Effector memory CD4-positive, alpha-beta T cell (primary cell): ENCODE measurements at places on chromosomes 1 and 21.

GRCh38 chr1:227777646-227778045, 37.8 kb upstream of the PRSS38 start:
- no peaks in the 10 kb centered on the region for H3K27me3 ChIP-seq
- DNase-seq, result no peak
- peaks cover 6% of the 10 kb centered on the region for H3K36me3 ChIP-seq
- H3K4me1 ChIP-seq, result no peaks in the 10 kb centered on the region
- H3K4me3 ChIP-seq, result no peak overlapping the region

DNA sequence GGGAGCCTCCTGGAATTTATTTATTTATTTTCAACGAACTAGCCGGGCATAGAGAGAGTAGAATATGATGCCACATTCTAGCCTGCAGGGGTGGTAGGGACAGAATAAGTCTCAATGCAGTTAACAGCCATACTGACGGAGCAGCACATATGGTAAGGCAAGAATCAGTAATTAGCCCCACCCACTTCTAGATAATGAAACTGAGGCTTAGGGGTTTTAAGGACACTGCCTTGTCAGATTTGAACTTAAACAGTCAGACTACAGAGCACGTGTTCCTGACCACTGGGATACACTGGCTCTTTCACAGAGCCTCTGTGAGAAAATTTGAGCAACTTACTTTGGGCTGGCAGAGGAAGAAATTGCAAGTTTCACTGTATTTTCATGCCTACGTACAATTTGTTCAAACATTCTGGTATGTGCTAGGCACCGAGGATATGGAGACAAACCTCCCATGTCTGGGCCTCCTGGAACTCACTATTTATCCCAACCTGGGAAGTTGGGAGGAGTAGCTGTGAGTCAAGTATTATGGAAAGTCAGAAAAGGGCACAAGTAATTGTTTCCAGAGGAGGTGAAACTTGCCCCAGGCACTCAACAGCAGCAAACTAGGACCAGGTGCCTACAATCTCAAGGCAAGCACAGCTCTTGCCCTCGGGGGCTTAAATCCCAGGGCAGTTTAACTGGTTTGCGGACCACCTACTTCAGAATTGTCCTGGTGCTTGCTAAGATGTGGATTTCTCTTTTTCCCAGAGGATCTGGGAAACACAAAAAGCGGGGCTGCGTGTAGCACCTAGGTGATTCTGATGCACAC, 1.6 kb upstream of the CLIC4 start:
- no peaks in the 10 kb centered on the region for H3K27me3 ChIP-seq
- DNase-seq, result no peak
- no peak overlapping the region for H3K4me3 ChIP-seq

GRCh38 chr1:112386024-112386723, 9.8 kb upstream of the CTTNBP2NL start:
- no peak overlapping the region for H3K27ac ChIP-seq
- H3K4me3 ChIP-seq, result no peak overlapping the region
- H3K27me3 ChIP-seq, result no peaks in the 10 kb centered on the region

DNA sequence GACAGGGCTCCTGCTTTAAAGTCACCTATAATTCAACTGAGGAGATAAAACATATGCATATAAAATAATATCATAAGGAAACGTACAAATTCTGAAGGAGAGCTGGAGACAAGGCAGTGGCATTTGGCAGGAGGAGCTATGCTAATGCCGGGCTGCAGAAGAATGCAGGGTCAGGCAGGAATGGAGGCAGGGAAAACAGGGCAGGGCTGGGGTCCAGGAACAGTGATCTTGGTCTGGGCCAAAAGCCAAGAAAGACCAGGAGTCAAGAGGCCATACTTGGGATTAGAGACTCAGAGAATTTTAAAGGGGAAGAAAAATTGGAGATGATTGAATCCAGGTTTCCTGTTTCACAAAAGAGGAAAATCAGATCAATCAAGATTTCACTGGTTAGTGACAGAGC, 20.0 kb upstream of the BRDT start:
- no peak overlapping the region for H3K4me3 ChIP-seq

DNA sequence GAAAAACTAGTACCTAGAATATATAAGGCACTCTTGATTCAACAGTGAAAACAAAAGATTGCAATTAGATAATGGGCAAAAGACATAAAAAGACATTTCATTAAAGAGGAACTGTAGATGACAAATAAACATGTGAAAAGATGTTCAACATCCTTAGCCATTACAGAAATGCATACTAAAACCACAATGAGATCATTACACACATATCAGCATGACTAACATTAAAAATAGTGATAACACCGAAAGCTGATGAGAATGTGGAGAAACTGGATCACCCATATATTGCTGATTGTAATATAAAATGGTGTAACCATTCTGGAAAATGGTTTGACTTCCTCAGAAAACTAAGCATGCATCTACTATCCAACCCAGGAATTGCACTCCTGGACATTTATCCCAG, 340.3 kb downstream of the SEC16B start:
- no peaks in the 10 kb centered on the region for H3K36me3 ChIP-seq
- H3K4me1 ChIP-seq, result no peaks in the 10 kb centered on the region
- no peak overlapping the region for H3K27ac ChIP-seq
- no peak overlapping the region for H3K4me3 ChIP-seq
- no peaks in the 10 kb centered on the region for H3K27me3 ChIP-seq

DNA sequence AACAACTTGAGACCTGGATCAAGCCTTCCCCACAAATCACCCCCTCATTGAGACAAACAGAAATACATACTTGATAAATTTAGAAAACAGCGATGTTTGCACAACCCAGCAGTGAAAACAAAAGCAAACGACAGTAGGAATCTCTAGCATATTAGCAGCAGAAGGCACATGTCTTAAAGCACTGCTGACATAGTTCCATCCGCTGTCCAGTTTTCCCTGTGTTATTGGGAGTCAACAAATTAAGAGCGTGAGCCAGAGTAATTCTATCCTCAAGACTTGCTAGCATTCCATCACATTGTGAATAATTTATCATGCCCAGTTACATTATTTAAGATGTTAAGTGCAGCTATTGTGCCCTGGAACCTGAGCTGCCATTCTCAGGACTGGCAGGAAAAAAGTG, 55.3 kb downstream of the IGSF5 start:
- DNase-seq, result no peak
- no peak overlapping the region for H3K4me3 ChIP-seq
- no peak overlapping the region for H3K27ac ChIP-seq
- H3K27me3 ChIP-seq, result no peaks in the 10 kb centered on the region
- H3K4me1 ChIP-seq, result no peaks in the 10 kb centered on the region

GRCh38 chr1:116827607-116828105, 73.4 kb downstream of the CD2 start:
- H3K4me3 ChIP-seq, result no peak overlapping the region
- no peaks in the 10 kb centered on the region for H3K36me3 ChIP-seq
- H3K27me3 ChIP-seq, result no peaks in the 10 kb centered on the region
- H3K4me1 ChIP-seq, result peaks cover 7% of the 10 kb centered on the region

GRCh38 chr1:31679091-31679490, 24.7 kb downstream of the COL16A1 start:
- H3K36me3 ChIP-seq, result no peaks in the 10 kb centered on the region
- no peak overlapping the region for H3K4me3 ChIP-seq
- H3K27ac ChIP-seq, result no peak overlapping the region
- no peaks in the 10 kb centered on the region for H3K27me3 ChIP-seq
- no peak for DNase-seq

DNA sequence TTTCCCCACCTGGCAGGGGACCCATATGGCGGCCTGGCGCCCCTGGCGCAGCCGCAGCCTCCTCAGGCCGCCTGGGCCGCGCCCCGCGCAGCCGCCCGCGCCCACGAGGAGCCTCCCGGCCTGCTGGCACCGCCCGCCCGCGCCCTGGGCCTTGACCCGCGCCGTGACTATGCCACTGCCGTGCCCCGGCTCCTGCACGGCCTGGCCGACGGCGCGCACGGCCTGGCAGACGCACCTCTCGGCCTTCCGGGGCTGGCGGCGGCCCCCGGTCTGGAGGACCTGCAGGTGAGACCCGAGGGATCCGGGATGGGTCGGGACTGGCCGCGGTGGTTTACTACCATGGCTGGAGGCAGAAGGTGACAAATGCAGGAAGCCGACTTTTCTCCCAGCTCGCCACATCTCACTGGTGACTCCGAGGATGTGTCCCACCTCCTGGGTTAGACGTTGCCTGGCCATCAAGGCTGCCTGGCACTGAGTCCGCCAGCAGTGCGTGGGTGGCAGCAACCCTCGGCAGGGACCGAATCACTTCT, 1.1 kb downstream of the TFAP2E start:
- H3K27ac ChIP-seq, result no peak overlapping the region
- H3K27me3 ChIP-seq, result no peaks in the 10 kb centered on the region
- H3K4me3 ChIP-seq, result no peak overlapping the region
- H3K36me3 ChIP-seq, result no peaks in the 10 kb centered on the region

- no peak overlapping the region for H3K27ac ChIP-seq
- H3K4me3 ChIP-seq, result no peak overlapping the region
- no peaks in the 10 kb centered on the region for H3K27me3 ChIP-seq
- no peak for DNase-seq
Observed at GRCh38 chr1:227938276-227938675, 9.5 kb downstream of the WNT9A start.

DNA sequence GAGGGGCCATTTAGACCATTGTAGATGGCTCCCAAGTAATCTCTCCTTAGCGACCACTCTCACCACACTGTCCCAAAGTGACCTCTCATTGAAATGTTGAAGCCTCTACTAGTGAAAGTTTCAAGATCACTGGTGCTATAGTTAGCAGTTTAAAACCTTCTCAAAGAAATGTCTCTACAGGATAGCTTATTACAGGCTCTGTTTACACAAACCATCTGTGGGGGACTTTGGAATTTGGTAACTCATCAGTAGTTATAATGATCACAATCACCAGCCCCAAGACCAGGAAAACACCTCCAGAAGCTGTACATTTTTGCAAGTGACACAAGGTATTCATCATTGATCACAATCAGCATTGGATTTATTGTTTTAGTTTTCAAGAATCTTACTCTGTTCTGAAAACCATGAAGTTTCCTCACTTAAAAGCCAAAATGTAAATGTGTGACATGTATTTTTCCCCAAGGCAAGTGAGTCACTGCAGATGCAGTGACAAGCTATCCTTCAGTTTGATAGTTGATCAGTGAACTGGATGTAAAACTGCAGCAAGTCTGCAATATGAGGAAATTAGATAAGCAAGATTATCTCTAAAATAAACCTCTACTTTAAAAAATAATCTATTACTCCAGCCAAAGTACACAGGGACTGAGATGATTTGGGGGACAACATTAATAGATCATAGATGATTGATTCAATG, 41.9 kb downstream of the C21orf91 start:
- no peak overlapping the region for H3K4me3 ChIP-seq
- no peak for DNase-seq
- H3K4me1 ChIP-seq, result peaks cover 40% of the 10 kb centered on the region
- H3K27ac ChIP-seq, result no peak overlapping the region
- H3K27me3 ChIP-seq, result no peaks in the 10 kb centered on the region

DNA sequence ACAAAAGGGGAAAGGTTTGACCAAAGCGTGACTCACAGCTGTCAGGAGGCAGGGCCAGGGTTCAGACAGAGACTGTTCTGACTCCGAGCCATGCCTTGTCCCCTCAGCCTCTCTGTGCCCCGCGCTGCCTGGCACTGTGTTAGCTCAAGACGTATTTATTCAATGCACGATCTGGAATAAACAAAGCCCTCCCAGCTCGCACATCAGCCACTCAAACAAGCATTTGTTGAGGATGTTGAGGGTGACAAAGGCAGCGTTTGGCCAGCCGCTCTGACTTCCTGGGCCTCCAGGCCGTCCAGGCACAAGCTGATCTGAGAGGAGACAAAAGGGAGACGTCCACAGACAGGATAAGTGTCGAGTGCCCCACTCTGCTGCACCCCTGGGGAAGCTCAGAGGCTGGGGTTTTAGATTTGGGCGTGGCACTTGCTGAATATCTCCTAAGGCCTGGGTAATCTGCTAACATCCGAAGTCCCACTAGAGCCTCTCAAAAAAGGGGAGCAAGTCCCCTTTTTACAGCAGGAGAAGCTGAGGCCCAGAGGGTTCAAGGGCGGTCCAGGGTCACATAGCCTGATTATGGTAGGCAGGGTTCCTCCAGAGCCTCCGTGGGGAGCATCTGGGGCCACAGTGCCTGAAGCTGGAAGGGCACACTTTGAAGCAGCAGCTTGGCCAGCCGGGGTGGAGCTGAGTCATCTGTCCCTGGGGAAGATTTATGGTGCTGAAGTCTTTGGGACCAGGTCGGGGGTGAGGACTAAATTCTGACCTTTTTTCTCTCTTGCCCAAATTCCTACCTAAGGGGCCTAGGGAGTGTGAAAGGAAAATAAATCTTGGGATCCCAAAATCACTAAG, 95.9 kb downstream of the SPSB1 start:
- no peak for DNase-seq
- no peak overlapping the region for H3K4me3 ChIP-seq
- H3K36me3 ChIP-seq, result no peaks in the 10 kb centered on the region
- no peaks in the 10 kb centered on the region for H3K4me1 ChIP-seq
- H3K27ac ChIP-seq, result no peak overlapping the region
- no peaks in the 10 kb centered on the region for H3K27me3 ChIP-seq

- H3K36me3 ChIP-seq, result no peaks in the 10 kb centered on the region
- H3K4me3 ChIP-seq, result no peak overlapping the region
- no peaks in the 10 kb centered on the region for H3K4me1 ChIP-seq
- no peaks in the 10 kb centered on the region for H3K27me3 ChIP-seq
Observed at GRCh38 chr1:53273526-53273925, 35.2 kb upstream of the MAGOH start.

- DNase-seq, result no peak
- no peak overlapping the region for H3K4me3 ChIP-seq
- no peaks in the 10 kb centered on the region for H3K4me1 ChIP-seq
- no peak overlapping the region for H3K27ac ChIP-seq
- no peaks in the 10 kb centered on the region for H3K36me3 ChIP-seq
- no peaks in the 10 kb centered on the region for H3K27me3 ChIP-seq
Observed at GRCh38 chr1:78370356-78370755, 120.4 kb upstream of the PTGFR start.

DNA sequence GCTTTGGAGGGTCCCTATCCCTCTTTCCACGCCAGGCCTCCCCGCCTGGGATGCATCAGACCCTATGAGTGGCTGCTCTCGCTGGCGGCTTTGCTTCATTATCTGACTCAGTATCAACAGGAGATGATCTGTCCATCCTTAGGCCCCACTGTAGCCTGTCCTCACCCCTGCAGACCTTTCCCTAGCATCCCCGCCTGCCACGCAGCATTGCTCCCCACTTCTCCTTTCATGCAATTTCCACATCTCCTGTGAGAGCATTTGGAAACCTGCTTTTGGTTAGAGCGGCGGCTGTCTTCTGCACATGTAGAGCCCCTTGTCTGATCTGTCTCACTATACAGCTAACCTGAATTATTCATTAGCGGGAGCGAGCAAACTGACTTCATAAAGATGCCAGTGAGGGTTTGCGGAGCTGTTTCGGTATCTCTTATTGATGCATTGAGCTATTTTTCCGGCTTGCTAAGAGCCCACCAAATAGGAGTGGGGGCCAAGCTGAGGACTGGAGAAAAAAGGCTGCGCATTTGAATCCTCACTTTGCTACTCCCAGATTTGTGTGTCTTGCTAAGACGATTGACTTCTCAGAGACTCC, 40.0 kb upstream of the ATP2B4 start:
- H3K4me3 ChIP-seq, result no peak overlapping the region
- no peaks in the 10 kb centered on the region for H3K36me3 ChIP-seq
- no peak for DNase-seq
- no peak overlapping the region for H3K27ac ChIP-seq

- no peak overlapping the region for H3K27ac ChIP-seq
- H3K4me3 ChIP-seq, result no peak overlapping the region
- H3K27me3 ChIP-seq, result no peaks in the 10 kb centered on the region
- no peaks in the 10 kb centered on the region for H3K36me3 ChIP-seq
- DNase-seq, result no peak
- no peaks in the 10 kb centered on the region for H3K4me1 ChIP-seq
Observed at GRCh38 chr21:23017989-23018388, 2019.8 kb downstream of the NCAM2 start.
